ENCODE measurements at places on chromosomes 13 and 19.

GRCh38 chr19:11736696-11737095 is 2.0 kb downstream of the ZNF823 start:
- no peak for DNase-seq

DNA sequence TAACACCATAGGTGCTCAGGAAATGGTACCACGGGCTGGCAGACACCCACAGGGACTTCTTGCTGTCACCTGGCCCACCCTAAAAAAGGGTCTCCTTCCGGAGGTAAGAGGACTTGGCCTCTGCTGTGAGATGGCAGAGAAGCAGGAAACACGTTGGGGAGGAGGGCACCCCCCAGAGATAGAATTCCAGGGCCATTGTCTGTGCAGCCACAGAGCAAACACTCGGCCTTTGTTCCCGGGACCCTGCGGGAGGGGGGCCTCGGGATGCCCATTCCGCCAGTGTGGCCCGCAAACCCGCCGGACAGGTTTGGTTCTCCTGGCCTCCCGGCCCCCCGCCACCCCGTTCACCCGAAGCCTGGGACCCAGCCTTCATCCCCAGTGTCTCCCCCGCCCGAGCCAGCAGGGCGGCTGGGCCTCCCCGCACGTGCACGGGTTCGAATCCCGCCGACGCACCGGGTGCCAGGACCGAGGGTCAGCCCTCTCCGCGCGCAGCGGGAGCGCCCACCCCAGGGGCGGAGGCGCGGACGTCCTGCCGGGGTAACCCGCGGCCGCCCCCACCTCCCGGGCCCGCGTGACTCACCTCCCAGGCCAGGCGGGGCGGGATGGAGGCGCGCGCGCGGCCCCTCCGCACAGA is 714 bp downstream of the PLPP2 start:
- peak; percentile 35 for DNase-seq

DNA sequence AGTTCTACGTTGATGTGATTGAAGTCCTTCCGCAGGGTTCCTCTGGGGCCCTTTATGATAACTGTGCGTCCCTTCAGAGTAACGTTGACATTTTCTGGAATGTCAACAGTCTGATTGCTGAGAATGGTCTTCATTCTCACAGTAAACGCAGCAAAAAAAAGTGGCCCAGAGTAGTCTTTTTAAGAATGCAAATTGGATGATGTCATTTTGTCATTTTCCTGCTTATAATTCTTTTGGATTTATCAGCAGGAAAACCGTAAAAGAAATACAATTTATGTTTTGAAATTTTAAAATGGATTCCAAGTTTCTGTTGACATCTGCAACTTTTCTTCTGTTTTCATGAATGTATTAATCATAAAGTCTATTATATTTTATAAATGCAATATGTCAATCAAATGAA is 14.8 kb downstream of the URI1 start:
- no peak for DNase-seq

- no peak for DNase-seq
Measured at GRCh38 chr13:102402290-102402689, 442 bp upstream of the FGF14 start.

DNA sequence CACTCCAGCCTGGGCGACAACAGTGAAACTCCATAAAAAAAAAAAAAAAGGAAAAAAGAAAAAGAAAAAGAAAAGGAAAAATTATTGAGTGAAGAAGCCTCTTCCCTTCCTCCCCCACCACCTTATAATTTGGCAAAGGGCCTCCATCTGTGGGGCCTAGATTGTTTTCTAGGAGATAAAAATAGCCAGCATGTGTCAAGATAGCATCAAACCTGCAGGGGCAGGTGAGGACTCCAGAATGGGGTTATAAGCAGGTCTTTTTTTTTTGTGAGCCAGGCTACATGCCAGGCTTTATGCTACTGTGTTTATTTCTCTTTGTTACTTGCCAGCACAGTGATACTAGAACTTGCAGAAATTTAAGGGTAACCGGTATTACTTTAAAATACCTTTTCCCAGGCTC is 11.7 kb upstream of the TRIM13 start:
- no peak for DNase-seq

DNA sequence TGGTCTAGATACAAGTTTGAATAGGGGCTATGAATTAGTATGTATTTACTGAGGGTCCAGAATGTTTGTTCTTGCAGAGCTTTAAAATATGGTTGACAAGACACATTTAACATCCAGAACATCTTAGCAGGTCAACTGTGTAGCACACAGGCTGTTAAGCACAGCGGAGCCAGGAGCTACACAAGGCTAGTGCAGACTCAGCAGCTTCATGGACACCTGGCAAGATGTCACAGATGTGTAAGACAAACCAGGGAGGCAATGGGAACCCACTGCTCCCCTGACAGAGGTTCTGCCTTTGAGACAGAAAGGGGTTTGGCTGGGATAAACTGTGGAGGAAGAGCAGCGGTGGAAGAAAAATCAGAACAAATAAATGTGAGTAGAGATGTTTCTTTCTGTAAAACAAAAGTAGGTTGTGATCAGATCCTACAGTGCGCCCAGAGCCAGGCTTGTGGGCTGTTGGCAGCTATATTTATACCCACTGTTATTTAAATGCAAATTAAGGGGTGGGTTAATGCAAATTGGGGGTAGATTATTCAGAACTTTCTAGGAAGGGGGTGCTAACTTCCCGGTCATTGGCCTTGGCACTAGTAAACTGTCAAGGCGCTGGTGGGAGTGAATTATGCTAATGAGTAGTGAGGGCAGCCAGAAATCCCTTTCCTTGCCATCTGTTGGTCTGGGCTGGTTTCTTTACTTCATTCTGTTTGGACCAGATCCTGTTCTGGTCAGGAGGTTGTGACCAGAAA is 33.0 kb downstream of the MIPEP start:
- no peak for DNase-seq

DNA sequence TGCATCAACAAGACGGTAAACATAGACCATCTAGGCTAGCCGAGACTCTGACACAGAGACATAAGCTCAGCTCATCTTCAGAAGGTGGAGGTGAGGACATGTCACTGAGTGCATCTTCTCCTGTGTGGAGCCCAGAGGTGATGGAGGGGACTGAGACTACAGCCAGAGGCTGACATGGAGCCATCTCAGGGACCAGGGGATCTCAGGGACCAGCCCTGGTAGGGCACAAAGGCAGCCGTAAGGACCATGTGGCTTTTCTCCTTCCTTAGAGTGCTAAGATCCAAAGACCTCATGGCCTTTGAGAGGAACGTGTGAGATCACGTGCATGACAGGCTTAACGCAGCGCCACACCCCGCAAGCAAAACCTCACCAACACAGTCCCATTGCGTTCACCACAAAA is 126.9 kb downstream of the RAB20 start:
- DNase-seq = no peak

DNA sequence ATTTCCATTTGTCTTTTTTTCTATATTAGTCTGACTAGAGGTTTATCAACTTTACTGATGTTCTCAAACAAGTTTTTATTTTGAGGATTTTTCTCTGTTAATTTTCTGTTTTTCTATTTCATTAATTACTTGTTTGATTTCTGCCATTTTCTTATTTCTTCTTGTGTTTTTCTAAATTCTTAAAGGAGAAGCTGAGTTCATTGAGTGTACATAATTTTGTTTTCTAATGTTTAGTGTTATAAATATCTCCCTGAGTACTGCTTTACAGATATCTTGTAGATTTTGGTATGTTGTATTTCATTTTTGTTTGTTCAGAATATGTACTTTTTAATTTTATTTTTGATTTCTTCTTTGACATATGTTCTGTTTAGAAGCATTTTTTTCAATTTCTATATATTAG is 1404.3 kb upstream of the MIR17HG start:
- DNase-seq = no peak

GRCh38 chr19:55672418-55672817 is 2.6 kb upstream of the EPN1 start:
- DNase-seq = no peak
